Fibroblast of skin of right quadriceps (primary cell): ENCODE measurements at places on chromosomes 2 and 18.

DNA sequence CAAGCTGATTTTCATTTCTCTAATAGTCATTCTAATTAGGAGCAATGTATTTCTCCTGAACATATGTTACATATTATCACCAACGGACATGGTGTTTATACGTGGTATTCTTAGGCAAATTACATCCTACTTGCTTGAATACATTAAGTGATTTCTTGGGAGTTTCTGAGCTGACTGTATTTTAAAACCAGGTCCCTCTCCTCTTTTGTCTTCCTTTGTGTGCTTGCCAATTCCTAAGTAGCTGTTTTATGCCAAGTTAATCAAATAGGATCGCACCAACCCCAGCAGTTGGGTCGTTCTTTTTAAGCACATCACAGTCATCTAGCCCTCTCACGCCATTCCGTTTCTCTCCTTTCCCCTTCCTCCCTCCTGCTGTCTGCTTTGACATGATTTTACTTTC is 75.4 kb upstream of the MAP2 start:
- DNase-seq = peak; percentile 5

DNA sequence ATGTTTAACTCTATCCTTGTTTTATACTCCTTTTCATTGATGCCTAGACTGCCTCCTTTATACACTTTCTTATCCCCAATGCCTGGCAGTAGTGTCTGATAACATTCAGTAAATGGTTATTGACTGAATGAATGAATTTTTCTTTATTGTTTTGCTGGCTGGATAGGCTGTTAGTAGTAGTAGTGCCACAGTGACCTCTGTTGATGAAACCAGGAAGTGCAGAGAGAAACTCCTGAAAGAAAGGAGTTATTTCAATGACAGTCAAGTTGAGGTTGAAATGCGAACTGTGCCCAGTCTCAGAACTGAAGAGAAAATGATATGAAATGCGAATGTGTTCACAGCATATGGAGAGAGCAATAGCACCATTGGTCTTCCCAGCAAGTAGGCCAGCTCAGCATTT is 26.8 kb upstream of the SLC9A2 start:
- peak; percentile 5 for DNase-seq

DNA sequence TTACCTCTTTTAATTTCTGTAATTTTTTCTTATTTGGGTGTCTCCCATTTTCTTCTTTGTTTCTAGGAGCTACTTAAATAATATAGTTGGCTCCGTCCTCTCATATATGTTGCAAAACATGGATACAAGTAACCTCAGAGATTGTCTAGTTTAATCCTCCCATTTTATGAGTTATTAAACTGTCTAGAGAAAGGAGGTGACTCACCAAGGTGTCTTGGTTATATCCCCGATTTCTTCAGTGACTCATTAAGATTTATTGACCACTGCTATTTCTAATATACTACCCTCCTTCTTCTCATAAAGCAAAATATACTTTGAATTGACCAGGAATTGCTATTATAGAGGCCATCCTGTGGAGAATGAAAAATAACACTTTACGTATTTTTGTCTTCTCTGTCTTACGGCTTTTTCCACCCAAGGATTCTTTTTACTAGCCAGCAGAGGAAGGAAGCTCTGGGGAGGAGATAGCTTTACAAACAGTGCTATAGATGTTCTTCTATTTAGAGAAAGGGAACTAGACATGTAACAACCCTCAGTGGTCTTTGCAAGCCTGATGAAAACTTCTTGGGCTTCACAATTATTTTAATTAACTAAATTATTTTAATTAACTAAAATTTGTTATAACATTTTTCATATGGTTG is 300.4 kb upstream of the TNP1 start:
- peak; percentile 75 for DNase-seq

GRCh38 chr2:72605836-72606442 is 219.9 kb downstream of the EXOC6B start:
- no peak for DNase-seq

DNA sequence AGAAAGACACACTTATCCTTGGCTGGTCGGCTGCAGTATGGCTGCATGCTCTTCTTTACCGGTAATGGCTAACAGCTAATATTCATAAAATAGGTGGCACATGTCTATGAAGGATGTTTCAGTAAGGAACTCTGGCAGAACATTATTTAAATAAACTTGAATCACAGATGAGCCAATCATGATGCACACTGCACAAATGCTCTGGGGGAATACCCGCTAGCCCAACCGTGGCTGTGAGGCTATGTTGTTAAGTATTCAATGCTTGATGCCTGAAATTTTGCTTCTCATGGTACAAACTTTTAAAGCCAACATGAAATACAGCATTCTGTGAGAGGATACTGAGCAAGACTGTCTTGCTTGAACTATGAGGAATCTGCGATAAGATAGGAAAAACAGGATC is 505.8 kb downstream of the ZEB2 start:
- peak; percentile 49 for DNase-seq
